CD4-positive, alpha-beta T cell treated with Interleukin-6 for 4 hours (primary cell): ENCODE measurements at places on chromosomes 5 and 9.

DNA sequence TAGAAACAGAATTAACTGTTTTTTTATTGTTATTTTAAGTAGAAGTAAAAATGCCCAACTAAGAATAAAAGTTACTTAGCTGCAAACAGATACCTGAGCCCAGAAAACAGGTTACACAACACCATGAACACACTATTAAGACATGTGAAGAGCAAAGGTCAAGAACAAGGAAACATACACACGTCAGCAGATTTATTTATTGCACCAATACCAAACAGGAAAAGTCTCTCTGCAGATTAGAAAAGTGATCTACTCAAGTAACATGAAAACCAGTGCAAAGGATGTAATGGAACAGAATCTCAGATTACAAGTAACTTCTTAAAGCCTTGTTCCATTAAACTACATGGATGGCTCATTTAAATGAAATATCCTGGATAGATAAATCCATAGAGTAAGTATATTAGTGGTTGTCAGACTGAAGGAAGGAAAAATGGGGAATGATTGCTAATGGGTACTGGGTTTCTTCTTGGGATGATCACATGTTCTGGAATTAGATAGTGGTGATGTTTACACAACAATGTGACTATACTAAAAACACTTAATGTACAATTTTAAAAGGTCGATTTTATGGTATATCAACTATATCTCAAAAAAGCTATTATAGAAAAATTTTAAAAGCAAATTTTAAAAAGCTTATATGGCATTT is 6.1 kb downstream of the SAR1B start:
- DNase-seq = no peak

- DNase-seq = no peak
Observed at GRCh38 chr5:53856506-53856905, 296.1 kb downstream of the NDUFS4 start.

- DNase-seq = no peak
Observed at GRCh38 chr5:64585646-64586045, 79.8 kb downstream of the RGS7BP start.

GRCh38 chr9:124399323-124399967 is 15.8 kb downstream of the PSMB7 start:
- no peak for DNase-seq

DNA sequence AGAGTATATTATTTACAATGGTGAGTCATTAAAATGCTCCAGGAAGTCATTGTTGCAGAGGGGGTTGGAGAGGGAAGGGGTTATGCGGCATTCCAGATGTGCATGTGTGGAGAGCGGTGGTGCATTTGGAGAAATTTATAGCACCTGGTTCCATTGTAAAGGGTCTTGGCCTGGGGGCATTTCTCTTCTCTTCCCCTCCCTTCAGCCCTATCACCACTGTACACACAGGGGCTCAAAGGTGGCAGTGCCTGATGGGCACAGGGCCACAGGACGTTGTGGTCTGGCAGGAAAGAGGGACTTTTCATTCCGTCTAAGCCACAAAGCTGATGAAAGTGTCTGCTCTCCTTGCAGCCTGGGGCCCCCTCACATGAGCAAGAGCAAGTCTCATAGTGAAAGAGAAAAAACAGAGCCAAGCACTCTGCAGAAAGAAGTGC is 442.4 kb upstream of the ZNF462 start:
- no peak for DNase-seq

- DNase-seq = peak; percentile 76
Observed at GRCh38 chr9:34500623-34501267, 22.0 kb downstream of the ENHO start.

GRCh38 chr5:39270225-39270848 is 51.0 kb upstream of the FYB1 start:
- DNase-seq = no peak

DNA sequence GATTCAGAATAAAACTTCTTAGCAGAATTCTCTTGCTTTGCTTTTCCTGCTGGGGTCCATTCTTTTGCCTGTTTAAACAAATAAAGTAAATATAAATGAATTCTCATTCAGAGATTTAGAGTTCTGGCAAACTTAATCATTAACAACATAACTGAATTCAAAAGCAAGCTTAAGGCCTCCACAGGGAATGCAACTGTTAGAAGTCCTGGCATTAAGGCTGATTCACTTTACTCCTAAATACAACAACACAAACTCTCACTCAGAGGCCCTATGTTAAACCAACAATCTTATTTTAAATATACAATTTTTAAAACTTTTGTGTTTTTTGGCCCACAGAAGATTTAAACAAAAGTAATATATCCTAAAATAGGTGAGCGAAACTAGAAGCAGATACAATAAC is 178.3 kb downstream of the AP3B1 start:
- no peak for DNase-seq

GRCh38 chr5:145976431-145977155 is 40.2 kb downstream of the SH3RF2 start:
- DNase-seq = no peak

- DNase-seq = no peak
Observed at GRCh38 chr9:30482499-30482898, 1901.9 kb upstream of the ACO1 start.

DNA sequence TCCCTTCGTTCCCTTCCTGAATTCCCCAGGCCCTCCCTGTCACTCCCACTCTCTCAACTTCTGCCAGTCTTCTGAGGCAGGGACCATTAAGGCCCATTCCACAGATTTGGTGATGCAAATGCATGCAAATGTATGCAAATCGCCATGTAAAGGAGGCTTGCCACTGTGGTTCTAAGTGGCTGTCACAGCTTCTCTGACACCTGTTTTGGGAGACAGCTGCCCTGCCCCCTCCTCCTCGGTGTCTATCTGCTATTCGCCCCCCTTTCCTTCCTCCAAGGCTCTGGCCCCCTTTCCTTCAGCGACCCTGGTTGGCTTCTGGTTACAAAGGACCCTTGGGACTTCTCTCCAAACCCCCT is 10.5 kb upstream of the ARAP3 start:
- no peak for DNase-seq

DNA sequence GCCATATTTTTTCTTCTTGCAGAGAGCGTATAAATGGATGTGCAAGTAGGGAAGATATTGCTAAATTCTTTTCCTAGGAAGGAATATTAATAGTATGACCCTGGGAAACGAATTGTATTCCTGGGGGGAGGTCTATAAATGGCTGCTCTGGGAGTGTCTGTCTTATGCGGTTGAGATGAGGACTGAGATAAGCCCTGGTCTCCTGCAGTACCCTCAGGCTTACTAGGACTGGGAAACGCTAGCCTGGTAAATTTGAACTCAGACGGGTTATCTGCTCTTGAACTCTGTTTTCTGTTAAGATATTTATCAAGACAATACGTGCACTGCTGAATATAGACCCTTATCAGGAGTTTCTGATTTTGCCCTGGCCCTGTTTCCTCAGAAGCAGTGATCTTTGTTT is 1126.4 kb upstream of the C9orf72 start:
- DNase-seq = no peak

DNA sequence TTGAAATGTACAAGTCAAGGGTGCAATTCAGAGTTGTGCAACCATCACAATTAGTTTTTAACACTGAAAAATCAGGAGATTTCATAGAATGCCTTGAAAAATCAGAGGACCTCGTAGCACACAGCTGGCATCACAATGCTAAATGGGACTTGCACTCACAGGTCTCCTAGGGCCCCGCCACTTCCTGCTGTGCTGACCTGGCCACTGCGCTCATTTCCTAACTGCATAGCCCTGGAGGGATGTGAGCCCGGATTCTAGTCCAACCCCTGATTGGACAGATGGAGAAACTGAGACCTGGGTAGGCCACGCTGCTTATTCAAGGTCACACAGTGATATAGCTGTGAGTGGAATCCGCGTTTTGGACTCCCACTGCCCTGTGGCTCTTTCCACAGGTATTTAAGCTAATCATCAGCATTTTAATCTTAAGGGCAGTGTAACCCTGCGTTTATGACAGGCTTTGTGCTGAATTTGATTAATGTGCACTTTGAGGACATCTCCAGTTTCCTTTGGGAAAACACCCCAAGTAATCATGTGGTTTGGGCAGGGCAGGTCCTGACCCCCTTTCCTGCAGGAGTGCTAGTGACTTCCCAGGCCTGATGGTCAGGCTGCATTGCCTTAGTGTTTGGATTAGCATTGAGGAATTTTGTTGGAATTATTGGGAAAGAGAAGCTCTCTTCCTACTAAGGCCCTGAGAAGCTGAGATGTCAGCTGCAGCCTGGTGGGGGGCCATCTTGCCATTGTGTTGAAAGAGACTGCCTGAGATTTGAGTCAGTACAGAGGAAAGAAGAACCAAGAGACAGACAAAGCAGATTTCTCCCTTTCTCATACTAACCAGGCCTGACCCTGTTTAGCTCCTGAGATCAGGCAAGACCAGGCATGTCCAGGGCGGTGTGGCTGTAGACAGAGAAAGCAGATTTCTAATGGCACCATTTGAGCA is 36.2 kb downstream of the STC2 start:
- no peak for DNase-seq

DNA sequence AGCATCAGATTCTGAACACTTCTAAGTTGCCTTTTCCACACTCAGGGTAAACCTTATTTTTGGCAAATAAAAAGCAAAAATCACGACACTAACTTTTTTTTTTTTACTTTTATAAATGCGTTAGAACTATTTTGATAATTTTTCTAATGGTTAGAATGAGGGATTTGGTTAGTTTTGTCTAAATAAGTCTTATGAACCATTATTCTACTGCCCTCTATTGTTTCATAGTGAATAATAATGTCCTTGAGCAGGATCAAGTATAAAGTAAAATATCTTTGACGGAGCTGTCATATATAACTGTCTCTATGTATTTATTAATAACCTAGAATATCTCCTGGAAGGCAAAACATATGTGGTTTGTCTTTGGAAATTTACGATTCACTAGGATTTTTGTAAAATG is 631.8 kb downstream of the GABRG2 start:
- no peak for DNase-seq

DNA sequence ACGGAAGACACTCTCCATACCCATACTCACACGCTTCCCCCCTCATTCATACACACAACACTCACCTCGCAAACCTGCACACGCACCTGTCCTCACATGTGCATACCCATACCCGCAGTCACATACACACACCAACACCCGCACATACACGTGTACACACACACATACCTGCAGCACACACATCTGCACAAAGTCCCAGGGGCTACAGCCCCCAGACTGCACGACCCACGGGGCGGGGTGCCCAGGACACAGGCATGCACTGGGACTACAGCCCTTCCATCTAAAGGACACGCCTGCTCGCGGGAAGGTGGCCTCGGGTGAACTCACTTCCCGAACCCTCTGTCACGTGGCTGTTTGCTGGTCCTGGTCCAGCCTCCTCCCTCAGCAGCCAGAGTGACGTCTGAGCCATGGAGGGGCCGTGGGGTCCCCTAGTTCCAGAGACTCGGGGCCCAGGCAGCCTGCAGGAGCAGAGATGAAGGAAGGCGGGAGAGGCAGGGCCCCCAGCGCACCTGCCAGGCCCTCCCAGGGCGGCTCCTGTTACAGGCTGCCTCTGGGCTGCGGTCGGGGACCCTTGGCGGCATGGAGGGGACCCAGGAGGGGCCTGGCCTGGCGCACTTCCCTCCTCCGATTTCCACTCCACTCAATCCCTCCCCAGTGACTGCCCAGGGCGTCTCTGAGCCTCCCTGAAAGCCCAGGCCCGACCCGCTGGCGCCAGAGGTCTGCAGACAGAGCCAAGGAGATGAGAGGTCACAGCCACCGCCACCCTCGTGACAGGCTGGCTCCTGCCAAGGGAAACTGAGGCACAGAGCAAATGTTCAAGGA is 8.1 kb downstream of the SLC12A7 start:
- DNase-seq = peak; percentile 29

DNA sequence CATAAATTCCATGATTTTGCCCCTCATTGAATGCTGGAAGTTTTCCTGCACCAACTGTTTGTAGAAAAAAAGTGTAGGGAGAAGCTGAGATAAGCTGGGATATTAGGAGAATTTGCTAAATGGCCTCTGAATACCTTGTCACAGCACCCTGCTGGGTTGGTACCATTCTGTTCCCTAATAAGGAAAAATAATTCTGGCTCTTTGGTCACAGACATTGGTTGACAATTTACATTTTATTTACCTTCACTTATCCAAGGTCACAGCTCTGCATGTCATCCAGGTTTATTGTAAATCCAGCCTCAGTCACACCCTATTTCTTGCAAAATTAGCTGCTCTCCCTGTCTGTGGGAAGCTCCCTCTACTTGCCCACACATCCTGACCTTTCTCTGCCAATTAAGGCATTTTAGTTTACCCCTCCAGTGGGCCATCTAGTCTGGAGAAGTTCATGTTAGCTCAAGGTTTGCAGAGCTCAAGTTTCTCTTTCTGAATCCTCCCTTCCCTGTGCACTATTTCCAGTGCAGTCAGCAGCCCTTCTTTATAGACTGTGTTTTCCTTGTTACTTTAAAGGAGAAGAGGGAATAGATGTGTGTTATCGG is 115.4 kb upstream of the NTRK2 start:
- DNase-seq = no peak

- peak; percentile 22 for DNase-seq
Observed at GRCh38 chr5:87074934-87075541, 192.6 kb upstream of the RASA1 start.

DNA sequence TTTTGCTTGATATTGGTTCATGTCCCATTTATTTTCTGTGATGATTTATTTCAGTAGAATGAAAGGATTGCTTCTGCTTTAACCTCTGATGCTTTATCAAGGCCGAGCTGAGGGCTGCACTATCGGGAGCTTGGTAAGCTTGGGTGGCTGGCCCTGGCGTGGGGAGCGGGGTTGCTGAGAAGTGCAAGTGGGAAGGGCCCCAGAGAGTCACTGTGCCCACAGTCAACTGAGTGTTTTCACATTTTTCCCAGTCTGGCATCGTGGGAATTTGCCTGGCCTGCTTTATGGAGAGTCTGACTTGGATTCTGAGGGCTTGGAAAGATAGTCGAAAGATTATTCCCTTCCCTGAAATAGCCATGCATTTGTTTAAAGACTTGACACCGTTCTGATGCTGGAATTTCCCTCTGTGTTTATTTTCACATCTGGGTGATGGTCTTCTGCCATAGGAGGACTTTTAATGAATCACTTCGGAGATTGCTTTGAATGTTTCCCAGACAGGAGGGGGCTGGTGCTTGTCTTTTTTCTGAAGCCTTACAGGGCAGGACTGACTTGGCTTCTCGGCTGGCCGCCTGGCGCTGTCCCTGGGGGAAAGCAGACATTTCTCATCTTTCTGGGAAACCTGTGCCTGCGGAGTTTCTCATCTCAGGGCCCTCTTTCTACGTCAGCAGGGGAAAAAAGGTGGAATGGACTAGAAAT is 139.0 kb downstream of the BOD1 start:
- DNase-seq = no peak

GRCh38 chr5:144048259-144048856 is 122.1 kb downstream of the YIPF5 start:
- DNase-seq = no peak

DNA sequence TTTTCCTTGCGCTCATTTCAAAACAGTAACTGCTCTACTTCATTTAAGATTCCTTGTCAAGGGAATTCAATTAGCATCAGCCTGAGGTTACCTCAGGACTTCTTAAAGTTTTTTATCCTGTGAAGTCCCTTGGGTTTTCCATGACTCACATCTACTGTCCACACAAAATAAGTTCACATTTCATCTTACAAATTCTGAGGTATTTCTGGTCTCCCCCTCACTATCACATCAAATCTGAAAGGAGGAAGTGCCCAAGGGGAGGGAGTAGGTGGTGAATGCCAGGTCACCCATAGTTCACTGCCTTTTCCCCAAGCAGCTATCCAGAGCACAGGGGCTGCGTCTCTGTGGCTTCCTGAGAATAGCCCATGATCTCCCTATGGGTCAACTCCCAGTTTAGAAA is 227.1 kb upstream of the NREP start:
- DNase-seq = no peak
